ENCODE measurements at places on chromosomes 11 and 22.

DNA sequence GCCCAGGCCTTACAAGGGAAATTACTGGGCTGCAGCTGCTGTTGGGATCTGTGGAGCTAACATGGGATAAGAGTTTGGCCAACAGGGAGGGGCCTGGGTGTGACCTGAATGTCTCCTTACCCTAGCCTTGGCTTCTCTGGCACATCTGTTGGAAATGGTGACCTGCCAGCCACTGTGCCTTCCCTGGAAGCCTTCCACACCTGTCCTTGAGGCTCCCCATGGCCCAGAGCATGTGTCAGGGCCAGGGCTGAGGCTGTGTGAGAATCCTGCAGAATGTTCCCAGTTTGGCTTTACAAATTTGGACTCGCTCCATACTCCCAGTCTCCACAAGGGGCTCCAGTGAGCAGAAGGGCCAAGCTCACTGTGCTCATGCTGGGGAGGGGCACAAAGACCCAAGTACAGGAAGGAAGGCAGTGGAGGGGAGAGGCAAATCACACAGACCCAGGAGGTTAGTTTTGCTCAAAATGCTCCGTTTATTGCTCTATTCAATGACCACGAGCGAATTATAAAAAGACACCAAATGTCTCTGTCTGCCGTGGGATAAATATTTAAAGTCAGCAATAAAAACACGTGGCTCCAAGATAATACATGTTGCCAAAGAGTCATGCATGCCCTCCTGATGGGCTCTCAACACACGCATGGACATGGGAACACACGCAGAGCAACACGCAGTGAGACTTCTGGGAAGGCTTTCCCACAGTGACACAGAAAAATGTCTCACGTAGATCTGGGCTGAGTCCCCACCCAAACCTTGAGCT is 1.7 kb upstream of the IGSF22 start:
- no peak for DNase-seq

GRCh38 chr11:1926156-1927025 is 6.9 kb downstream of the TNNT3 start:
- peak; percentile 27 for DNase-seq

DNA sequence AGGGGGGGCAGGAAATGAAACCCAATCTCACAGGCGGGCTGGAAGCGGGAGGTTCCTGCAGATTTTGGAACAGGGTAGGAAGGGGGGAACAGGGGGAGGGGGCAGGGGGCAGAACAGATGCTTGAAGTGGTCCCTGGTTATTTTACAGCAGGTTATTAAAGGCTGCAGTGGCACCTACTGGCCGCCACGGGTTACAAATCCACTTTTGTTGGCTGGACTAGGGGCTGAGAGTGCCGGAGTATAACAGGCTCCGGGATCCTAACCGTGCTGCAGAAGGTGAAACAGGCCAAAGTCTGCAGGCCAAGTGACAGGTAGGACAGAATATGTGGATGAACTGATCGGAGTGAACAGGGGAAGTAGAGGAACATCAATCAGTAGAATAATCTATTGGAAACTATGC is 2.5 kb downstream of the ROBO3 start:
- DNase-seq: peak; percentile 59

DNA sequence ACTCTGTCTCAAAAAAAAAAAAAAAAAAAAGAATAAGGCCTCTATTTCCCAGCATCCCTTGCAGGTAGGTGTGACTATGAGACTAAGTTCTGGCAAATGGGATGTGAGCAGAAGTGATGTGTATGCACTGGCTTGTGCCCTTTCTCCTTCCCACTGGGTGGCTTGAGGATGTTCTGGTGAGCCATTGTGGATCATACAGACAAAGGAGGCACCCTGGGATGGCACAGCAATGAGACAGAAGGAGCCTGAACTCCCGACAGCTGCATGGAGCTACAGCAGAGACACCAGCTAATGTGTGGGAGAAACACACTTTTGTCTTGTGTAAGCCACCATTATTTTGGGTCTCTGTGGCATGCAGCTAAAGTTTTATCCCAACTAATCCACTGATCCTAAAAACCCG is 10.6 kb upstream of the SORL1 start:
- DNase-seq: no peak

- DNase-seq: peak; percentile 60
Measured at GRCh38 chr11:104968856-104969776, 742 bp upstream of the CASP4 start.

- DNase-seq: no peak
Measured at GRCh38 chr11:116533186-116533825, 239.5 kb downstream of the BUD13 start.

DNA sequence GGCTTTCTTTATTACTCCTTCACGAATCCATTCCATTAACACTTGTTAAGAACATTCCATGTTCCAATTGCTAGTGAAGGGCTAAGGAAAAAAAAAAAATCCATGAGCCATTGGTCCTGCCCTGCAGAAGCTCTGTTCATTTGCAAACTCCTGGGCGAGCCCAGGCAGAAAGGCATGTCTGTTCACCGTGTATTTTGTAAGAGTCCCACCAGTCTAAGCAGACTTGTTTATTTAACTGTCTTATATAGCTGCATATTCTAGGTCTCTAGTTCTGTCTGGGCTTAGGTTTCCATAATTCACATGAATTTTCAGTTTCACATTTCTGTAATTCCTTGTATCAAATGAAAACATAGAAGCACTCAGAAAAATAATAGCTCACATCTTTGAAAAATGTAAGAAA is 97.4 kb upstream of the POU2AF2 start:
- no peak for DNase-seq

DNA sequence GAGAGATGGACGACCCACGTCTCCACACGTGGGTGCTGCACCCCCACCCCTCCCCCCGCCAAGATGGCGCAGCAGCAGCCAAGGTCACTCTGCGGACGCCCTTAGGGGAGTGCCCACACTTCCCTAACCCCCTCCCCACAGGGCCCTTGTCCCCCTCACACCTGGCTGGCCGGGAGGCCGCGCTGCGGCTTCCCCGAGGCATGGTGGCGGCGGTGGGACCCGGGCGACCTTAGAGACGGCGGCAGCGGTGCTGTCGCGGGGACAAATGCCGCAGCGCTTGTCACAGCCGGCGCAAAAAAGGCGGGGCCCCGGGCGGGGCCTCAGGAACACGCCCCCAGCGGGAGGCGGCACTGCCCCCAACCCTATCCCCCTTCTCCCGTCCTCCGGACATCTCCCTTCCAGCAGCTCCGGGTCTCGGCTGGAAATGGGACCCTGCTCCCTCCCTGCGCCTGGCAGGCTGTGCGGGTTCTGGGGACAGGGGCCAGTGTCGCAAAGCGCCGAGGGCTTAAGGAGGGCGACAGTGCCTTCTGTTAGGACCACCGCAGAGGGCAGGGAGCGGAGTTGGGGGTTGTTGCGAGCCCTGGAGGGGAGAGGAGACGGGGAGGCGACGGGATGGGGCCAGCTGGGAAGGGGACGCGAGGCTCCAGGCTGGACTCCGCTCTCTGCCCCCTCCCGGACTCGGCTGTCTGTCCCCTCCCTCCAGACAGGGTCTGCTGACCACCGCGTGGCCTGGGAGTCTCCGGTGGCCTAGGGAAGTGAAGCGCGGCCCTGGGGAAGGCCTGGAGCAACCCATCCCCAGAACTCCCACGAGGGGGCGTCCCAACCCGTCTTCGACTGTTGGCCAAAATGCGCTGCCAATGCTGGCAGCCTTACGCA is at the start of gene CHCHD10:
Gene CHCHD10 (minus strand): TSS at position 300 of the 876 bp plus-strand sequence. CDS start 98 bp downstream, at position 202.
- DNase-seq: peak; percentile 86

DNA sequence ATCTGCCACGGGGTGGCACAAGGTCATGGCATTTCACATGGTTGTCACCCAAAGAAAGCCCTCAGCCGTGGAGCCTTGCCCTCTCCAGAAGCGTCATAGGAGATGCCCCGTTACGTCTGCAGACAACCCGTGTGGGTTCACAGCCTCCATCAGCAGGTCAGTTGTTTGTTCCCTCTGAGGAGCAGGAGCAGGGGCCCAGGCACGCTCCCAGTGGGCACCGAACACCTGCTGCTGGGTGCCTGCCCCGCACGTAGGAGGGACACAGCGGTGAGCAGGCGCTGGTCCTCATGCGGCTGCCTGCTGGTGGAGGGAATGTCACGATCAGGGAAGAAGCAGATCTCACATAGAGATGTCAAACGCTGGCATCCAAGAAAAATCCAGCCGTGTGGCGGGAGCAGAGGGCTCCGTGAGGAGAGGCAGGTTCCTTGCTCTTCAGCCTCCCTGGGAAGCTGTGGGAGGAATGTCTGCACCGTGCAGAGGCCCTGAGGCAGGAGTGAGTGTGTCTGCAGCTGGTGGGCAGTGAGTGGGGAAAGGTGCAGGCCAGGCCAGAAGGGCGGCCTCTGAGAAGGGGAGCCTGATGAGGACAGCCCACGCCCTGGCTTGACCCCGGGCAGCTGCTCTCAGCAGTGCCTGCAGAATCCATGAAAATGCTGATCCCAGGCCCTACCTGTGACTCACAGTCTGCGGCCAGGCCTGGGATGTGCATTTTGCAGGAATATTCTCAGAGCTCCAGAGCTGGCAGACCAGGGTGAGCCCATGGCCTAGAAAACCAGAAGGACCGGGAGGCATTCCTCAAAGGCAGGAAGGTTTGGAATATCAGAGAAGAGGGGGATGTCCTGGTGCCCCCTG is 36.4 kb upstream of the TH start:
- DNase-seq: peak; percentile 8

DNA sequence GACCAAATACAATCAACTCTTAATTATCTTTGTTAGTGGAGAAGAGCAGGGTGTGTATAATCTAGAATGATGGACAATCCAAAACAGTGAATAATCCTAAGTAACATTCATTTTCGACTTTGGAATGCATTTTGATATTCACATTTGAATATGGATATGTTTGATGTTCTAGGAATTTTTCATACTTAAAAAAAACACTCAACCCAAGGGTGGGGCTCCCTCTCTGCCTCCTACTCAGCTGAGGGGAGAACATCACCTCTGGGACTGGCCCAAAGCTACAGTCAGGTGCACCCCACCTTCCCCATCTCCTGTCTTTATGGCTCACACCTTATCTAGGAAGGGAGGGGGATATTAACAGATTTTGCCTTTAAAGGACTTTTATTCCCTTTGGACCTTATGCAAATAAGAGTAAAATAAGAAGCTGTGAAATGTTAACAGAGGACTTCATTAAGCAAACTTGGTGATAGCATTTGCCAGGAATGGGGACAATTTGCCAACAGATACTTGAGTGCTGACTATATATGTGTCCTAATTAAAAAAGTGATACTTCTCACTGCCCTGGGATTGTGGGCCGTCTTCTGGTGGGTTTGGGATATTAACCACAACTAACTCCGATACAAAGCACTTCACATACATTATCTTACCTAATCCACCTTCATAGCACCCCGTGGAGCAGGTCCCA is 187.0 kb downstream of the ST3GAL4 start:
- no peak for DNase-seq

- no peak for DNase-seq
Measured at GRCh38 chr11:70466154-70466553, 67.8 kb downstream of the CTTN start.

- no peak for DNase-seq
Measured at GRCh38 chr11:68495872-68496271, 35.3 kb downstream of the PPP6R3 start.

DNA sequence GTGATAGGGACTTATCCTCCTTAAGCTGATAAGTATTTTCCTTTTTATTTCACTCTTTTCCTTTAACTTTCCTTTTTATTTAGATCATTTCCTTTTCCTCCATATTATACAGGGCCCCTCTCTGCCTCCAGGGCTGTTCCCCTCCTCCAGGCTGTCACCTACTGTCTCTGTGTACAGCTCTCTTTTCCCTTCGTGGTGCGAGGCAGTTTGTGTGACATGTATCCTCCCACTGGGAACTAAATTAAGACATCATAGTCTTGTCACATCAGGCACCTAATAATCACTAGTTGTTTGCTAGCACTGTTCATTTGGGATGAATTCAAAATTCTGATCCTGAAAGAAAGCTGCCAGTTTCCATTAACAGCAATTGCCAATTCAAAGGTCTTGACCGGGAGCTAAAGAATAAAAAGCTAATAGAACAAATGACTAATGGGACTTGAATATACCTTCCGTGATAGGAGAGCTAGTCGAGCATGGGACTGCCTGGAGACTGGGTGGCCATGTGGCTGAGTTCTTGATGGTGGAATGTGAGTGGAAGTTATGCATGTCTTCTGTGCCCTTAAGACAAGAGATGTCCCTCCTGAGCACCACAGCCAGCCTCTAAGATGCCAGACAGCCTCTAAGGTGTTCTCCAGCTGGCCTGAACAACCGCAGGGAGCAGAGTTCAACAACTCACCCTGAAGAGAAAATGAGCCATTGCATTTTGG is 77.7 kb upstream of the LRRC55 start:
- no peak for DNase-seq

DNA sequence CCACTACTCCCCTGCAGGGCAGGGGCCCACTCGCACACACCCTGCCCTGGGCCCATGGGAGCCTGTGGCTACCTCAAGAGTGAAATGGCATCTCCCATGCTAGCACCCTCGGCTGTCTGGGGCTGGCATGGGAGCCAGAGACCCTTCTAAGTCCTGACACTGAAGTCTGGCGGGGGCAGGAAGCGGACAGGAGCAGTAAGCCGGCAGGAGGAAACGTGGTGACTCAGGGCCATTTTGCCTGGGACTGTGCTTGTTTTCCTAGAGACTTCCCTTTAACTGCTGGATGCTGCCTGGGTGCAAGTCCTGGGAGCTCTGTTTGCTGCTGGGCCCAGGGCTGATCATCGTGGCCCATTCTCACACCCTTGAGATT is 16.8 kb downstream of the RELT start:
- no peak for DNase-seq

GRCh38 chr11:110797453-110797852 is 85.2 kb upstream of the ARHGAP20 start:
- no peak for DNase-seq

DNA sequence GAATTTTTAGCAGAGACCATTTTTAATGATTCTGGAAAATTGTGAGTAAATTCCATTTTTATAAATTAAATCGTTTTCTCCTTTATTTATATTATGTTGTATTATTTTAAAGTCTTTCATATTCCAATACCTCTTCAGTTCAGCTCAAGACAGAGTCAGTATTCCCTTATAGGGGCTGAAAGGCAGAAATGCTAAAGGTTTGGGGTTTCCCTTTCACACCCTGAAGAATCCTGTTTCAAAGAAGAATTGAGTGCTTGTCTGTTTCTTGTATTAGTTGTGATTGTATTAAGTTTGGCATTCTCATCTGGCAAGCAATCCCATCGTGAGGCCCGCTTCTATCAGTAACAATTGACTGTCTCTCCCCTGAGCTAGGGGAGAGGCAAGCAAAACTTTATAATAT is 57.4 kb downstream of the PACSIN2 start:
- DNase-seq: no peak

DNA sequence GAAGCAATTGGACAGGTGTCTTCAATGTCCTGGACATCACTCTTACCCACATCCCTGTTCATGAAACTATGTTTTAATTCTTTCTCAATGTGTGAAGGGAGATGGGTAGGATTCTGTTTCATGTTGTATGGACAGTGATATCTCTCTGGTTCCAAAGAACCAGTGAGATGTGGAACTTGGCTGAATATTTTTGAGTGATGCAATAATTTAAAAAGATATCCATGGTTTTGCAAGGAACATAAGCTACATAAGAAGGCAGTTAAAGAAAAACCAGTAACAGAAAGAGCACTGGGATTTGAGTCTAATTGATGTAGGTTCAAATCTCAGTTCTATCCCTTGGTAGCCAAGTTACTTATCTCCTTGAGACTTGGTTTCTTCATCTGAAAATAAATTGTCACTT is 7.7 kb upstream of the ELF5 start:
- DNase-seq: no peak

- DNase-seq: no peak
Measured at GRCh38 chr11:57549983-57550382, 12.6 kb downstream of the SMTNL1 start.
